ENCODE measurements at places on chromosomes 16 and 17.

DNA sequence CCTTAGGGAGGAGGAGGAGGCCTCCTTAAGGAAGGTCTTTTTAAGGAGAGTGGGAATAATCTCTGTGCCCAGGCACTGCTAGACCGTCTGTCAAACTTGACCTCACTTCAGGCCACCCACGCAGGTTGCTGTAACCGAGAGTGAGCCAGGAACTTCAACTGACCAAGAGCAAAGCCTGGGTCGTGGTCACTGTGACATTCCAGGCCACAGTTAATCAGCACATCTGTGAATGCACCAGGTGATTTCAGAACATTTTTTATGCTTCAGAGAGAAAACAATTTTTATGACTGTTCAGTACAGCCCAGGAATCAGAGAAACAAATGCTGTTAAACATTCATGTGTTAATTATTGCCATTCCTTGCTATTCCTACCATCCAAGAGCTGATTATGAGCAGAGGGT, 226.6 kb upstream of the ASIC2 start:
- H3K36me3 ChIP-seq: no peaks in the 10 kb centered on the region
- peaks cover 23% of the 10 kb centered on the region for H3K4me1 ChIP-seq
- H3K27ac ChIP-seq: no peak overlapping the region
- H3K27me3 ChIP-seq: no peaks in the 10 kb centered on the region
- no peak for DNase-seq
- H3K4me3 ChIP-seq: no peak overlapping the region

DNA sequence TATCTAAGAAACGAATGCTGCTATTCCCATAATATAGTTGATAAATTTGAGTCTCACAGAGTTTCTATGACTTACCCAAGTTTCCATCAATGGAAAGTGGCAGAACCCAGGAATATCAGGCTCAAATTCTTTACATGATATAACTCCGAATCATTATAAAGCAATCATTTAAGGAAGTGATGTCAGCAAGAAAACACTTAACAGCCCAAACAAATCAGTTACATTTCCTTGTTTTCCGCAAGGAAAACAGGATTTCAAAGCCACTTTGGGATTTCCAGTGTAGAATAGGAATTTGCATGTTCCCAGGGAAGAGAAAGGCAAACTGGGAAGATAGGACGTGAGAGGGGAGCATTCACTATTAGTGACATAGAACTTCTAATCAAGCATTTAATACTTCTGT, 311.4 kb upstream of the GOT2 start:
- no peaks in the 10 kb centered on the region for H3K27me3 ChIP-seq
- no peak overlapping the region for H3K27ac ChIP-seq
- H3K4me3 ChIP-seq: no peak overlapping the region
- no peaks in the 10 kb centered on the region for H3K4me1 ChIP-seq

GRCh38 chr17:42243493-42243982, 32.7 kb downstream of the STAT5B start:
- no peak overlapping the region for H3K4me3 ChIP-seq
- no peaks in the 10 kb centered on the region for H3K36me3 ChIP-seq
- peaks cover 4% of the 10 kb centered on the region for H3K4me1 ChIP-seq
- no peak for DNase-seq

GRCh38 chr16:74031551-74031950, 265.1 kb upstream of the PSMD7 start:
- no peak for DNase-seq
- peaks cover 23% of the 10 kb centered on the region for H3K27me3 ChIP-seq
- no peaks in the 10 kb centered on the region for H3K4me1 ChIP-seq

- no peak overlapping the region for H3K4me3 ChIP-seq
- no peaks in the 10 kb centered on the region for H3K4me1 ChIP-seq
- DNase-seq: no peak
- peaks cover 68% of the 10 kb centered on the region for H3K36me3 ChIP-seq
- no peaks in the 10 kb centered on the region for H3K27me3 ChIP-seq
- no peak overlapping the region for H3K27ac ChIP-seq
Measured at GRCh38 chr16:11890231-11890965, 25.4 kb downstream of the GSPT1 start.

DNA sequence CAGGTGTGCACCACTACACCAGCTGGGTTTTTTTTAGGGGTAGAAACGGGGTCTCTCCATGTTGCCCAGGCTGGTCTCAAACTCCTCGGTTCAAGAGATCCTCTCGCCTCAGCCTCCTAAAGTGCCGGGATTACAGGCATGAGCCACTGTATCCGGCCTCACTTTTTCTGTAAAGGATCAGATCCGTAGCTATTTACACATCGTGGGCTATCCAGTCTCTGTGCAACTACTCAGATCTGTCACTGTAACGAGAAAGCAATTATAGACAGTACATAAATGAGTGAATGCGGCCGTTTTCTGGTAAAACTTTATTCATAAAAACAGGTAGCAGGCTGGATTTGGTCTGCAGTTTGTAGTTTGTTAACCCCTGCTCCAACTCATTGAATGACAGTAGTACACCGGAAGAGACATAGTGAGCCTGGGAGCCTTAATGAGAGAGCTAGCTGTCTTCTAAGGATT, 44.5 kb downstream of the VMP1 start:
- H3K4me1 ChIP-seq: peaks cover 22% of the 10 kb centered on the region
- DNase-seq: no peak
- H3K27me3 ChIP-seq: no peaks in the 10 kb centered on the region
- H3K27ac ChIP-seq: no peak overlapping the region

- DNase-seq: no peak
- H3K4me3 ChIP-seq: no peak overlapping the region
- H3K27ac ChIP-seq: no peak overlapping the region
- no peaks in the 10 kb centered on the region for H3K36me3 ChIP-seq
- peaks cover 5% of the 10 kb centered on the region for H3K4me1 ChIP-seq
- peaks cover 54% of the 10 kb centered on the region for H3K27me3 ChIP-seq
Measured at GRCh38 chr16:87652799-87653198, 50.5 kb downstream of the JPH3 start.

DNA sequence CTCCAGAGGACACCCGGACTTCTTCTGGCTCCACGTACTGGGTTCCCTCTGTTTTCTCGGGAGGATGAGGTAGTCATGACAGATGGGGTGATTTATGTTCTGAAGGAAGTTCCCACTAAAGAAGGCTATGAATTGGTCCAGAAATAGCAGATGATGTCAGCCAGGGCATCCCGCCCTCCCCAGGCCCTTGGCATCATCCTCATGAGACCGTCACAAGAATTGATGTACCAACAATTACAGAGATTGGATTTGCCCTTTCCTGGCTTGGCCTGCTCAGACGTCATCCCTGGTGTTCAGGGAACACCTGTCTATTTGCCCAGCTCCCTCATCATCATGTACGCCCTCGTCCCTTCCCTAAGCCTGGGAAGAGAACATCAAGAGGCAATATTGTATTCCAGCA, 102.8 kb upstream of the CCL1 start:
- DNase-seq: no peak
- H3K27ac ChIP-seq: no peak overlapping the region
- no peak overlapping the region for H3K4me3 ChIP-seq
- H3K4me1 ChIP-seq: no peaks in the 10 kb centered on the region

DNA sequence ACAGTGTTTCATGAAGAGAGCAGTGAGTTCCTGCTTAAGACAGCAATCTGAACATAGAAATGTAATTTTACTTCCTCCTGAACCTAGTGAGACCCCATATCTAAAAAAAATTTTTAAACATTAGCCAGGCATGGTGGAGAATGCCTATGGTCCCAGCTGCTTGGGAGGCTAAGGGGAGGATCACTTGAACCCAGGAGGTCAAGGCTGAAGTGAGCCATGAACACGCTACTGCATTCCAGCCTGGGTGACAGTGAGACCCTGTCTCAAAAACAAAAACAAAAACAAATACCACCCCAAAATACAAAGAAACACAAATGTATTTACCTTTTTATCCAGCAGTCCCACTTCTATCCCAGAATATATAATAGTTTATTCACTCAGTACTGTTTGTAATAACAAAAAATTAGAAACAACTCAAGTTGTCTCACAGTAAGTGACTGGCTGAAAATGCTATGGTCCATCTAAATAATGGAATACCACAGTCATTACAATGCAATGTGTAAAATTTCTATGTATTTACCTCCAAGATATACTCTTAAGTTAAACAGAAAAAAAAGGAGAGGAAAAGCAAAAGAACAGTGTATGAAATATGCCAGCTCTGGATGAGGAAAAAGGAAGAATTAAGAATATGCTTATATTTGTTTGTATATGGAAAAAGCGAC, 16.3 kb downstream of the CFDP1 start:
- H3K27me3 ChIP-seq: no peaks in the 10 kb centered on the region
- H3K4me3 ChIP-seq: no peak overlapping the region
- no peak overlapping the region for H3K27ac ChIP-seq
- no peak for DNase-seq
- H3K36me3 ChIP-seq: peaks cover 6% of the 10 kb centered on the region
- H3K4me1 ChIP-seq: peaks cover 26% of the 10 kb centered on the region

DNA sequence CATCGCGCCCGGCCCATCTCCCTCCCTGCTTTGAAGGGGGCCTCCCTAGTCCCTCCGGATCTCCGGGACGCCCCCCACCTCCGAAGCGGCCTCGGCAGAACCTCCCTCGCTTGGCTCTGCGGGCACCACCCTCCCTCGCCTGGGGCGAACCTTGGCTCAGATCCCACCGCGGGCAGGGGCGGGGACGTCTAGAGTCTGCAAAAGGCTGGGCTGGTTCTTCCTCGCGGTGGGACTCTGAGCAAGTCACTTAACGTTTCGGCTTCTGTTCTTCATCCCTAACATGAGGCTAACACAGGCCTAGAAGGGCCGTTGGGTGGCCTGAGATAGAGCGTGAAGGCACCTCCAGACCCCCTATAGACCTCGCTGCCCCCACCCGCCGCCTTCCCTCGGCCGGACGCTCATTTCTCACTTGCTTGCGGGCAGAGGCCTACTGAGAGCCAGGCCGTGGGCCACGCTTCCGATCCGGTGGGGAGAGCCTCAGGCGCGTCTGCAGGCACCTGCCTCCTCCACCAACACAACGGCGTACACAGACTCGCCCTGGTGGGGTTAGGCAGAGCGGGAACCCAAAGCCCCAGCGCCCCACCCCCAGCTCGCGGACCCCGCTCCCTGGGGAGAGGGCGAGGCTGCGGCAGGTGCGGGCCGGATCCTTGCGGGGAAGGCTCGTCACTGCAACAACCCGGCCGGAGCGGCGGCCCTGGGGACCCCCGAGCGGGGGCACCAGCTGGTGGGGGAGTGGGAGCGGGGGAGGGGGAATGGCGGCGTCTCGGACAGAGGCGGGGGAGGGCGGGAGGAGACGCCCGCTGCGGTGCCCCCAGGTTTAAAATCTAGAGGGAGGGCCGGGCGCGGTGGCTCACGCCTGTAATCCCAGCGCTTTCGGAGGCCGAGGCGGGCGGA, 5.4 kb downstream of the MYO1C start:
- H3K36me3 ChIP-seq: peaks cover 16% of the 10 kb centered on the region
- no peaks in the 10 kb centered on the region for H3K27me3 ChIP-seq
- peak; percentile 94 for DNase-seq

DNA sequence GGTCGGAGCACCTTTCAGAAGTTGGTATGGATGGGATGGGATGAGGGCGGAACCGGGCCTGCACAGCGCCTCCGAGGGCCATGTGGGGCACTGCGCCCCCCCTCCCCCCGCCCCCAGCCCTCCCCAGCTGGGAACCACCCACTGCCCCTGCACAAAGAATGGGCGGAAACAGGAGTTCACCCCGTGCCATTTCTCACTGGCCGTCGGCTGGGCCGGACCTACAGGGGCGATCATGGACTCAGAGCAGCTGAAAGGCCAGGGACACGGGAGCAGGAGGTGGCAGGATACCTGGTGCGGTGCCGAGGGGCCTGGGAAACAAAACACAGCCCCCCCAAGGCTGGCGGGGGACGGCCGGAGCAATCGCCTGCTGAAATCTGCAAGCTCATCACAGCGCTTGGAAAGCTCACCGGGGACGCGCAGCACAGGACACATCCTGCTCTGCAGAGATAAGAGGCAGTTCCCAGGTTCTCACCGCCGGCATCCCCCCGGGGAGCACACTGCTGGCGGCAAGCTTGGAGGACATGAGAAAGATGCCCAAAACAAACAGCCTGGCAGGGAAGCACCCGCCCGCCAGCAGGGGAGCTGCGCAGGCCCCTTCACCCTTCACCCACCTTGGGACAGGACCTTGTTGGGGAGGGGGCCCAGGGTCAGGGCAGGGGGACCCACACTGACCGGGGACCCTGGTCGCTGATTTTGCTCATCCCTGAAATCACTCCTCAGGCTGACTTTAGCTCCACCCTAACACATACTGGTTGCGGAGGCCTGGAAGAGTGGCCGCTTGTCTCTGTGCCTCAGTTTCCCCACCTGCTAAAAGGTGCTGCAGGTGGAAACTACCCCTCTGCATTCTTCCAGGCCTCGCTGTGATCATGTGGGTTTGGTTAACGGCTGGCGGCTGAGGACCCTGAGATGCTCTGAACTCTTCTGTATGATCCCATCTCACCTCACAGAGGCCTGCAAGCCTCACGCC, 263.9 kb downstream of the C16orf95 start:
- H3K27me3 ChIP-seq: peaks cover 43% of the 10 kb centered on the region
- no peak overlapping the region for H3K27ac ChIP-seq
- DNase-seq: no peak
- H3K4me3 ChIP-seq: no peak overlapping the region
- H3K36me3 ChIP-seq: no peaks in the 10 kb centered on the region
- no peaks in the 10 kb centered on the region for H3K4me1 ChIP-seq

- no peaks in the 10 kb centered on the region for H3K4me1 ChIP-seq
- no peaks in the 10 kb centered on the region for H3K36me3 ChIP-seq
- DNase-seq: no peak
- peaks cover 22% of the 10 kb centered on the region for H3K27me3 ChIP-seq
Measured at GRCh38 chr17:5630434-5630833, 46.1 kb upstream of the NLRP1 start.

- H3K4me1 ChIP-seq: peaks cover 77% of the 10 kb centered on the region
- H3K4me3 ChIP-seq: no peak overlapping the region
- DNase-seq: peak; percentile 77
- no peaks in the 10 kb centered on the region for H3K27me3 ChIP-seq
- H3K27ac ChIP-seq: no peak overlapping the region
- H3K36me3 ChIP-seq: no peaks in the 10 kb centered on the region
Measured at GRCh38 chr17:73338050-73338521, 26.3 kb upstream of the CDC42EP4 start.

DNA sequence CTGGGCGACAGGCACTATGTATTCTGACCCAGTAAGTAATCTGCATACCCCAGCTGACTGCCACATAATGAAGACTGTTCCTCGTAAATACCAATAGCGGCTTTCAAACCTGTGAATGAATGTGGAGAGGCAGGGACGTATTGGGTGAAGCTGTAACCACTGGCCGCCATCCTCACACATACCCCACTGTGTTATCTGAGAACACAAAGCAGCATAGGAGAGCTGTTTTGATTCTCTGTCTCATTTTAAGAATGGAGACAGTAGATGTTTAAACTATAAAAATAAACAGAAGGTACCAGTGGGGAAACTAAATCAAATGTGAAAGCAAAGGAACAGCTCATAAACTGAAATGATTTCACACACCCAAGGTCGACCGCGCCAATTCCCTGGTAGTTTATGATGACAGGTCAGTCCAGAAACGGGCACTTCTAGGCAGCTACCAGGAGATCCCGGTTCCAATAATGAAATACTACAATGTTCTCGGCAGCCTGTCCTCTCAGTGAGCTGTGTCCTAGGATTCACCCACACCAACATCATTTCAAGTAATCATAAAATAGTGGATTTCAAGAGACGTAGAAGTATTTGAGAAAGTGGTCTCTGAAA, 109.7 kb downstream of the ADCY9 start:
- no peaks in the 10 kb centered on the region for H3K4me1 ChIP-seq
- H3K4me3 ChIP-seq: no peak overlapping the region
- H3K27ac ChIP-seq: no peak overlapping the region
- H3K36me3 ChIP-seq: peaks cover 2% of the 10 kb centered on the region
- no peaks in the 10 kb centered on the region for H3K27me3 ChIP-seq

- H3K27me3 ChIP-seq: no peaks in the 10 kb centered on the region
- no peak overlapping the region for H3K4me3 ChIP-seq
- H3K36me3 ChIP-seq: no peaks in the 10 kb centered on the region
- H3K4me1 ChIP-seq: peaks cover 38% of the 10 kb centered on the region
Measured at GRCh38 chr17:68777856-68778694, 176.9 kb upstream of the FAM20A start.

Measured in suprapubic skin (tissue), 4 donors.